ENCODE measurements at places on chromosomes 2 and 18. TPM values are rescaled to one million over a fixed set of nuclear protein-coding genes. Genes with fewer than 3 reads are reported as not detected.

SLC19A3 gene
- not detected for polyA plus RNA-seq

NGEF gene
- 5.7 TPM for polyA plus RNA-seq

ITGB6 gene
- not detected for polyA plus RNA-seq

IL36B gene
- not detected for polyA plus RNA-seq

UGT1A9 gene
- polyA plus RNA-seq, result not detected

SETBP1 gene
- polyA plus RNA-seq, result 3.5 TPM

CHRNG gene
- polyA plus RNA-seq, result not detected

CNDP1 gene
- polyA plus RNA-seq, result 2.3 TPM

MREG gene
- 21.9 TPM for polyA plus RNA-seq

LAMA3 gene
- not detected for polyA plus RNA-seq

CCDC121 gene
- polyA plus RNA-seq, result 2.7 TPM

MROH2A gene
- not detected for polyA plus RNA-seq

KCNK3 gene
- 0.39 TPM for polyA plus RNA-seq

BOLL gene
- polyA plus RNA-seq, result 1.8 TPM

HOXD9 gene
- polyA plus RNA-seq, result not detected

Measured in Purkinje cell (primary cell).